ENCODE measurements at places on chromosomes 6 and 20.

DNA sequence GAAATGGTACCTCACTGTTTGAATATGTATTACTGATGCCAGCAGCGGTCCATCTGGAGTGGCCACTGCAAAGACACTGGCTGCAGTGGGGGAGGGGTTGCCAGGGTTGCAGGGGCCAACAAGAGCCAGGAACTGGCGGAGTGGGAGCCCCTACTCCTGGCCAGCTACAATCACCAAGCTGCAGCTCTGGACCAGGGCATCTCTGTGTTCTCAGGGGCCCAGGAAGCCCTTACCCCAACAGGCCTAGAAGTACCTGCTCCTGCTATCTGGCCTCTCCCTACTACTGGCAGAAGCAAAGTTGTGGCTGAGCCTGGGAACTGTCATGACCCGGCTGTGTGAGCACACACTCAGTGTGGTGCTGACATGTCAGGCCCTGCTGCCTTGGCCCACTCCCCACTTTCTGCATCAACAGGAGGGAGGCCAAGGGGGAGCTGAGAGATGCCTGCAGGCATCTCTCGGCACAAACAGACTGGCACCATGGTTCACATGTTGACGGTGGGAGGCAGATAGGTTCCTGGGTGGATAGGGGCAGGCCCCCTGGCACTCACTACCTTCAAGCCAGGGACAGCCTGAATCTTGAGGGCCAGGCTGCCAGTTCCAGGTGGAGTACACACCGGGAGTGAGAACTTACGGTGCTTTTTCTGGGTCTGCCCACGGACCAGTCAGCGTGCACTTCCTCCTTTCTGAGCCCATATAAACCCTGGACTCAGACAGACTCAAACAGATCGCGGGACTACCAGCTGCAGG lies 1188.0 kb downstream of the GRIK2 start:
- no peak for DNase-seq

DNA sequence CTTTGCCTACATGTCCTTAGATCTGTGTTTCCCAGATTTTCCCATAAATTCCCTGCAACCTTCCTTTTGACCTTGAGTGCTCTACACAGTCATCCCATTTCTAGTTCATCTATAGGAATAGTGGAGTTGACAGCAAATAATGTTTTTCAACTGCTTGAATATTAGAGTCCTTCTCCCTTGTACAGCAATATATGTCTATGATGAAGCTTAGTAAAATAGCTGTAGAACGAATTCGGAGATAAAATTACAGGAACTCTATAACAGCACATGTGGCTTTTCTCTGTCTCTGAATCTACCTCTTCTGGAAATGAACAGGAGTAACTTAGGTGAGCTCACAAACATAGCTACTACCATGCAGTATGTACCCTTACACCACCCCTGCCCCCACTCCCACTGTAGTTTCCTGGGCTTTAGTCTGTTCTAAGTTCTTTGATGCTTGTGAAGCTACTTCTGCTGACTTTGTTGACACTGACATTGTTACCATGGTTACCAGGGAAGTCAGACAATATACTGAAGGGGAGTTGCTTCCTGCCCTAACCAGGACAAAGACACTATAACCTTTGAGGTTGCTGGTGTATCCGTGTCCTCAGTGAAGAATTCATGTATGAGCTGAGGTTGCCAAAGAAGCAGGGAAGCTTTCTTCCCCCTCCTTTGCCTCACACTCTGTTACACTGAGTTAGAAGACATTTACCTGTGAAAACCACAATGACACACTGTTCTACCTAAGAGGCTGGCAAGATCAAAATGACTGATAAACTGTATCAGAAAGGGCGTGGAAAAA lies 35.8 kb upstream of the SHLD1 start:
- no peak for DNase-seq

DNA sequence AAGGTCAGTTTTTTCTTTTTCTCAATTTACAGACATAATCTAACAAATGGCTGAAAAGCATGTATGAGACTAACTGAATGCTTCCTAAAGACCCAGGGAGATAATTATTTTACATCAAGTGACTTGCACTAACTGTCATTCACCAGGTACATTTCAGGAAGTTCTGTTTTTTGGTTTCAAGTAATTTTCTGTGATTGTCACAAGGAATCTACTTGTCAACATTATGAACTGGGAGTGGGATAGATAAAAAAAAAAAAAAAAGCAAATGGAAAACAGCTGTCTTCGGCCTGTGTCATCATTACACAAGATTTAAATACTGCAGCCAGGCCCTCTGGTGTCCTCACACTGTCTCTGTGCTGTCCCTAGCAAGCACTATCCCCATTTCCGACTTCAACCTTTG lies 379.0 kb upstream of the HTR1E start:
- no peak for DNase-seq

DNA sequence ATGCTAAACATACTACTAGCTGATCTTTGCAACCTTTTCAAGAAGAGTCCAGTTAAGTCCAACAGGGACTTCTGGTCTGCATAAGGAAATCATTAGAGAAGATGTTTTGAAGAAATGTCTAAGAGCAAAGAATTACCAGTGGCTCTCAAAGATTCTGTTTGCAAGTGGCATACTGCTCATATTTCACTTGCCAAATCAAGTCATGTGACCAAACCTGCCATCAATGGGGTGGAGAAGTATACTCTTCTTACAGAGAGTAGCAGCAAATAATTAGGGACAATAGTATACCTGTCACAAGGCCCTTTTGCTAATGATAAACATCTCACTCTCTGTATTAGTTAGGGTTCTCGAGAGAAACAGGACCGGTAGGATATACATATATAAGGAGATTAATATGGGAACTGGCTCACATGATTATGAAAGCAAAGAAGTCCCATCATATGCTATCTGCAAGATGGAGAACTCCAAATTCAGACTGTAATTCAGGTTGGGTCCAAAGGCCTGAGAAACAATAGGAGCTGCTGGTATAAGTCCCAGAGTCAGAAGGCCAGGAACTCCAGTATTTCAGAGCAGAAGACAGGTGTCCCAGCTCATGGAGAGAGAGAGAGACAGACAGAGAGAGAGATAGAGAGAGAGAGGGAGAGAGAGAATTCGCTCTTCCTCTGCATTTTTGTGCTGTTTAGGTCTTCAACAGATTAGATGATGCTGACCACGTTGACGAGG lies 111.5 kb downstream of the LCA5 start:
- DNase-seq, result no peak

GRCh38 chr6:155248008-155249001 lies 15.5 kb upstream of the CLDN20 start:
- DNase-seq, result peak; percentile 63

- no peak for DNase-seq
These were observed 74.9 kb upstream of the RIN2 start for GRCh38 chr20:19683188-19683587.

- DNase-seq, result no peak
These were observed 34.9 kb downstream of the BCL2L1 start for GRCh38 chr20:31687777-31688176.

- DNase-seq, result peak; percentile 81
These were observed 496.0 kb upstream of the MARCKS start for GRCh38 chr6:113361014-113361645.

DNA sequence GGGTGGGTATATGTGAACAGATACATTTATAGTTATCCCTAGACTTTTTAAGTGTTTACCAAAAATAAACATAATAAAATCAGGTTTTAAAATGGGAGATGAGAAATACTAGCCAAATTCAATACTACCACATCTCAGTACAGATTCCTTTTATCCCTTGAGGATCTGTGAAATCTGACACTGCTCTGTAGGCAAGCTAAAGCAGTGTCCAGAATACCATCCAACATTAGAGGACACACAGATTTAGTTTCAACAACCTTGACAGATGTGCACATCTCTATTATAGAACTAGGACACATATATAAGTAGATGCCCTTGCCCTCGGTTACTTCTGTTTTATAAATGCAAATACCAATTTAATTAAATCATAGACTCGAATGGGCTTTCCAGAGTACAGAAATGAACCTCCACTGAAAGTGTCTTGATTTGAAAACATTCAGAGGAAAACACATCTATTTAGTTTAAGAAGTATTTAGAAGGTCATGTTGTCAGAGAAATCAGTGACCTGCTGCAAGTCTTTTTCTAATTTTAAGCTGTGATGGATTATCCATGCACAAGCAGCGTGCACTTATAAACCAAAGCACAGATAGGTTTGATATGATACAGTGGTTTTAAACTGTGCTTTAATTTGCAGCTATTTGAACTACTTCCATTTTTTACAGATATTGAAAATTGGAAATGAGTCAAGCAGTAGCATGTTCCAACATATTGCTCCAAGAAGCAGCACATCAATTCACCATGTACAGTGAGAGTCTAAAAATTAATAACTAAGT lies 156.3 kb upstream of the EPHA7 start:
- no peak for DNase-seq

DNA sequence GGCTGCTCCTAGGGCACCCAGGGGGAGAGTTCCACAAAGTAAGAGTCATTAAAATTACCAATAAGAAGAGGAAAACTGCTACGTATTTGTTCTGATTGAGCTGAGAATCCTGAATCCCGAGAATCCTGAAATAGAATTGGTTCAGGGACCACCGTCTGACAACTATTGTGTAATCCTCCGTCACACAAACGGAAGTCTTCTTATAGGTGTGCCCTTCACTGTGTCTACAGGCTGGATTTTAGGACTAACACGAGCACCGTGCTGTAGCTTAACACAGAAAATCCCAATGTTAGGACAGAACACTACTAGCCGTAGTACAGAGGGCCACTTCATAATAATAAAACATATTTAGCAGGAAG lies 50.6 kb upstream of the RNF182 start:
- DNase-seq, result no peak

- peak; percentile 29 for DNase-seq
These were observed 44.2 kb downstream of the MOXD1 start for GRCh38 chr6:132357120-132357519.

GRCh38 chr6:10266462-10266861 lies 148.4 kb downstream of the TFAP2A start:
- DNase-seq, result no peak

- DNase-seq, result peak; percentile 68
These were observed 248.3 kb downstream of the ARID1B start for GRCh38 chr6:157025437-157025836.

DNA sequence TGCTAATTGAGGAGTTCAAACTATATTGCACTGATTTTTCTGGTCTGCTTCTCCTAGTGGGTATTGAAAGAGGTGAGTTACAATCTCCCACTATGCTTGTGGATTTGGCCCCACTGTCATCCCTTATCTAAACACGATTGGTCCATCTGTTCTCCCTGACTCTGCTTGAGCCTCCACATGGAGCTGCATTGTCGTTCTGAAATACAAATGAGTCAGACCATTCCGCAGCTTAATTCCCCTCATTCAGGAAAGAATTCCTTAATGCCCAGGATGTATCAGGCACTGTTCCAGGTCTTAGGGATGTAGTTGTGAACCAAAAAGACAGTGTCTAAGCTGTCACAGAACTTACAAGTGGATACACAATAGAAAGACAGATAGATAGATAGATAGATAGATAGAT lies 461.9 kb downstream of the QKI start:
- no peak for DNase-seq

GRCh38 chr6:88220493-88220892 lies 54.3 kb upstream of the CNR1 start:
- peak; percentile 42 for DNase-seq

- peak; percentile 51 for DNase-seq
These were observed 12.9 kb upstream of the ZNF343 start for GRCh38 chr20:2521369-2522305.

- DNase-seq, result no peak
These were observed 218.3 kb downstream of the SLC24A3 start for GRCh38 chr20:19430641-19431315.

GRCh38 chr6:167116109-167116837 lies 6.6 kb upstream of the CCR6 start:
- DNase-seq, result no peak

Measured in epithelial cell of esophagus (primary cell).